ENCODE measurements at places on chromosomes 7 and 10. TPM values are rescaled to one million over a fixed set of nuclear protein-coding genes. Genes with fewer than 3 reads are reported as not detected.

DNA sequence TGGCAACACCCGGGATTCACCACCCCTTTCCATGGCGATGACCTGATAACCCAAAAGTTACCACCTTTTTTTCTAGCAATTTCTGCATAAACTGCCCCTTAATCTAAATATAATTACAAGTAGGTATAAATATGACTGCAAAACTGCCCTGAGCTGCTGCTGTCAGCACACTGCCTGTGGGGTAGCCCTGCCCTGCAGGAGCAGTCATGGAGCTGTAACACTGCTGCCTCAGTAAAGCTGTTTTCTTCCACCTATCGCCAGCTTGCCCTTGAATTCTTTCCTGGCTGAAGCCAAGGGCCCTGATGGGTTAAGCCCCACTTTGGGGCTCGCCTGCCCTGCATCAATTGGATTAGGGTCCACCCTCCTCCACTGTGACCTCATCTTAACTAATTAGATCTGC, 368.8 kb downstream of the SFMBT2 start:
- no peaks in the 10 kb centered on the region for H3K36me3 ChIP-seq
- no peaks in the 10 kb centered on the region for H3K27me3 ChIP-seq
- no peak overlapping the region for H3K27ac ChIP-seq
- DNase-seq = no peak
- no peaks in the 10 kb centered on the region for H3K4me1 ChIP-seq

GRCh38 chr10:70978816-70979480, 90.6 kb upstream of the PCBD1 start:
- H3K4me1 ChIP-seq = no peaks in the 10 kb centered on the region
- H3K27ac ChIP-seq = no peak overlapping the region
- H3K27me3 ChIP-seq = no peaks in the 10 kb centered on the region
- no peak for DNase-seq
- H3K4me3 ChIP-seq = no peak overlapping the region
- H3K36me3 ChIP-seq = no peaks in the 10 kb centered on the region

- no peak overlapping the region for H3K27ac ChIP-seq
- no peaks in the 10 kb centered on the region for H3K4me1 ChIP-seq
- peak; percentile 34 for DNase-seq
These were observed 19.7 kb downstream of the AQP1 start for GRCh38 chr7:30931161-30931928.

DNA sequence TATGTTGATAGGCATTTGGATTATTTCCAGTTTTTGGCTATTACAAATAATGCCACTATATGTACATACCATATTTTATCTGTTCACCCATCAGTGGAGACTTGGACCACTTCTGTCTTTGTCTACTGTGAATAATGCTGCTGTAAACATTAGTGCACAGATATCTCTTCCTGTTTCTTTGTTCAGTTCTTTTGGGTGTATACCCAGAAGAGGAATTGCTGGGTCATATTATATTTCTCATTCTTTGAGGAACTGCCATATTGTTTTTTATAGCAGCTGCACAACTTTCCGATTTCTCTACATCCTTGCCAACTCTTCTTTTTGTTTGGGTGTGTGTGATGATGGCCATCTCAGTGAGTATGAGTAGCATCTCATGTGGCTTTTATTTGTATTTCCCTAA, 218.0 kb downstream of the LRMDA start:
- H3K4me1 ChIP-seq = peaks cover 9% of the 10 kb centered on the region
- H3K27me3 ChIP-seq = no peaks in the 10 kb centered on the region
- DNase-seq = no peak
- H3K36me3 ChIP-seq = no peaks in the 10 kb centered on the region

- H3K27ac ChIP-seq = peak overlapping the region; percentile 91
- peak overlapping the region; percentile 77 for H3K4me3 ChIP-seq
- DNase-seq = peak; percentile 94
- no peaks in the 10 kb centered on the region for H3K36me3 ChIP-seq
- no peaks in the 10 kb centered on the region for H3K27me3 ChIP-seq
These were observed 2.0 kb downstream of the ZMIZ1 start for GRCh38 chr10:79070606-79071395.

DNA sequence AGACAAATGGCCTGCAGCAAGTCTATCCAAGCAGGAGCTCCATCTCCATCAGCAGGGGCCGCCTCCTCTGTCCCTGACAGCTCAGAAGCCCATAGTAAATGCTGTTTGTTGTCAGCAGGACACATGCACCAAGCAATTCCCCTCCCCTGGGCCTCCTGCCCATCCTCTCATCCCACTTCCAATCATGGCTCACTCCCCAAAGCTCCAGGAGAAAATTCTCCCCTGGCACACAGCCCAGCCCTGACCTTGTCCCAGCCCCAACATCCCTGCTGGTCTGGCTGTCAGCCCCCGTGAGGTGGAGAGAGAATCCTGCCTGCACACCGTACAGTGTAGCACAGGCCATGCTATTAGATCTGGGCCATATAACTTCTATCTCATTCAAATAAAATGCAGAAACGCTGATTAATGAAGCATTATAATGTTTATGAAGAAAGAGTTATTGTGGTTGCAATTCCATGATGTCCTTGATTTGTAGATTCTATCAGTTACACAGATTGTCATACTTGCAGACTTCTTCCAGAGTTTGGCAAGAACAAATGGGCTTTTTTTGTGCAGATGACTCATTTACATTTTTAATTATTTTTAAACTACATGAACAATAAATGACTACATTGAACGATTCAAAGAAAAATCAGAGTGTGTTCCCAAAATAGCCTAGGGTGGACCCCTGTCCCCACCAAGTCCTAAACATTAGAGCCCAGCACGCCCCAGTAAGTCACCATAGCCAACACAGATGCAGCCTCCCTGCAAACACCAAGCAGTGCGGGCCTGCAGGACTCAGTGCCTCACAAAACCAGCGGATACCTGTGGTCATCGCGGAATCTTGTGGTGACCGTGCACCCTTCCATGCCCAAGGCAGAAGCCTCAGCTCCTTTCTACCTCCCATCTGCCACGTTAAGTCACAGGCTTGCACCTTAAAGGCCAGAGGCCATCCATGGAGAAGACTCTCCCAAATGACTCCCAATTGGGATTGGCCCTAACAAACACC, 70.1 kb downstream of the COBL start:
- peak; percentile 37 for DNase-seq
- no peak overlapping the region for H3K4me3 ChIP-seq
- H3K36me3 ChIP-seq = no peaks in the 10 kb centered on the region
- H3K27me3 ChIP-seq = no peaks in the 10 kb centered on the region

DNA sequence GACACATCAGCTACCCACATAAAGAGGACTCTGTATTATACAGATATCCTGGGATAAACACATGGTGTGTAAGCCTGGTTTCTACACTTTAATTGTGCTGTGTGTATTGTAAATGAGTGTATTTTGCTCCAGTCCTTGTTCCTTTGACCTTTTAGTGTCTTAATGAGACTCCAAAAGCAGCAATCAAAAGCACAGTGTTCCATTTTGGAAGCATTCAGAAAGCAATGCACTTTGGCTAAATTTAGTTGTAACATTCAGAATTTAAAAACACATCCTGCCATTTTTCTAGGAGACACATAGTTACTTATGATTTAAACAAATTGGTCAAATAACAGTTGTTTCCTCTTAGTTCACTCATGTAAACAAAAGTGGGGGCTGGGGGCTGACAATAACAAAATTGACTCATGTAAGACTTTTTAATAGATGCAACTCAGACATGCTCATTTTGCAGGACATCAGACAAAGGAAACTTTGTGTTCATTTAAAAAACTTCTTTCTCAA, 122.2 kb downstream of the GPR37 start:
- H3K27ac ChIP-seq = no peak overlapping the region
- no peaks in the 10 kb centered on the region for H3K27me3 ChIP-seq
- no peaks in the 10 kb centered on the region for H3K4me1 ChIP-seq

DNA sequence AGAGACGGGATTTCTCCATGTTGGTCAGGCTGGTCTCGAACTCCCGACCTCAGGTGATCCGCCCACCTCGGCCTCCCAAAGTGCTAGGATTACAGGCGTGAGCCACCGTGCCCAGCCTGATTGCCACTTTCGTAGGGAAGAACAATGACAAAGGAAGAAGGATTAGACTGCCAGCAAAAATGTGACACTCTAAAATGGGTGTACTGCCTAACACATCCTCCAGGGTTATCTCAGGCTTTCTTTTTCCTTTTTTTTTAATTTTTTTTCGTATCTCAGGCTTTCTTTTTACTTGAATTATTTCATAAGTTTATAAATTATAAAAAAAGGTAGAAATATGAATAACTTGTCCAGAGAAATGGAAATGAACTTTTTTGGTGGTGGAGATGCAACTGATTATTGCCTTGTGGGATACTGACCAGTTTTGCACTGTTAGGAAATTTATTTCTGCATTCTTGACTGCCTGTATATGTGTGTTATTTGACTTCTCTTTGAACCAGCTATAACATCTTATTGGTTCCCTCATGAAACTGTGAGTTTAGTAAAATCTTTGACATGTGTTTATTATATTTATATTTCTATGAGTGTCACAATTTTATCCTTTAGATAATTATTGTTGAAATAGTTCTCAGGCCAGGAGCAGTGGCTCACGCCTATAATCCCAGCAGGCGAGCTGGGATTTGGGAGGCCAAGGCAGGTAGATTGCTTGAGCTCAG, 56.8 kb downstream of the XRCC2 start:
- no peaks in the 10 kb centered on the region for H3K4me1 ChIP-seq
- no peaks in the 10 kb centered on the region for H3K27me3 ChIP-seq
- no peak overlapping the region for H3K4me3 ChIP-seq
- H3K27ac ChIP-seq = no peak overlapping the region
- H3K36me3 ChIP-seq = no peaks in the 10 kb centered on the region
- DNase-seq = no peak

DNA sequence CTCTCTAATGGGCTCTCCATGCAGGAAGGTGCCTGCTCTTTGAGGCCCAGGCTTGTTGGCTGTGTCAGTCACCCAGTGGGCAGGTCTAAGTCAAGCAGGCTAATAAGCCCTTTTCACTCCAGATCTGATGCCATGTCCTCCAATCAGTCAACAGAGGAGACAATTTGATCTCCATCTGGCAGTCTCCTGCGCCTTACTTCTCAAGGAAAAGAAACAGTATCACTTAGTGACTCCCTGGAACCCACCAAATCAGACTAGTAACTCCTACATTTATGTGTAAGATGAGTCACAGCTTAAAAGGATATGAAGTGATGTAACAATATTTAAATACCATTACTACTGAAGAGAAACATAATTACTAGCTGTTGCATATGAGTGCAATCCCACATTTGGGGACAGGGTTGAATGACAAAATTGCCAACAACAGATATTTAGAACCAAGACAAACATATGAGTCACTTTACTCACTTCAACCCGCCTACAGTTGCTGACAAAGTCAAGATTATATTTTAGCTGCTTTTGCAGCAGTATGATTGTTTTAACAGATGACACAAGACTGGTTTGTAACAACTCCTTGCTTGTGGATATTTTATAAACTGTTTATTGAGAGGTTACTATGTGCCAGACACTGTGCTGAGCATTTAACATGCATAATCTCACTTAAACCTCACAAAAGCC, 72.1 kb downstream of the USP6NL start:
- H3K4me1 ChIP-seq = no peaks in the 10 kb centered on the region
- H3K27ac ChIP-seq = no peak overlapping the region
- H3K36me3 ChIP-seq = no peaks in the 10 kb centered on the region
- H3K27me3 ChIP-seq = no peaks in the 10 kb centered on the region
- no peak for DNase-seq
- no peak overlapping the region for H3K4me3 ChIP-seq

DNA sequence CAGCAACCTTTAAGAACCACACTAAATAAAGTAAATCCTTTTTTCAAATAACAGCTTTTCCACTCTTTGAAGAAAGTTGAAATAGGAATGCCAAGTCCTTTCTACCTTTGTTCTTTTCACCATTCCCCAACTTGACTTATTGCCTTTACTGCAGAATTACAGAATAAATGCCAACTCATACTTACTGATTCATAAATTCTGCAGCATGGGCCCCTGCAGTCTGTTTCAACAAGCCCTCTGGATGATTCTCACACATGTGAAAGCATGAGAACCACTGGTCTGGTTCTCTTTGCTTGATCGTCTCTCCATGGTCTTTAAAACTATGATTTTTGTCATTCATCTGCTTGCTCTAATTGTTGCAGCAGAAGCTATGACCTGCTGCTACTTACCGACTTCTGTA, 56.1 kb downstream of the HACD1 start:
- no peak overlapping the region for H3K27ac ChIP-seq
- no peaks in the 10 kb centered on the region for H3K36me3 ChIP-seq
- DNase-seq = no peak
- no peaks in the 10 kb centered on the region for H3K4me1 ChIP-seq

DNA sequence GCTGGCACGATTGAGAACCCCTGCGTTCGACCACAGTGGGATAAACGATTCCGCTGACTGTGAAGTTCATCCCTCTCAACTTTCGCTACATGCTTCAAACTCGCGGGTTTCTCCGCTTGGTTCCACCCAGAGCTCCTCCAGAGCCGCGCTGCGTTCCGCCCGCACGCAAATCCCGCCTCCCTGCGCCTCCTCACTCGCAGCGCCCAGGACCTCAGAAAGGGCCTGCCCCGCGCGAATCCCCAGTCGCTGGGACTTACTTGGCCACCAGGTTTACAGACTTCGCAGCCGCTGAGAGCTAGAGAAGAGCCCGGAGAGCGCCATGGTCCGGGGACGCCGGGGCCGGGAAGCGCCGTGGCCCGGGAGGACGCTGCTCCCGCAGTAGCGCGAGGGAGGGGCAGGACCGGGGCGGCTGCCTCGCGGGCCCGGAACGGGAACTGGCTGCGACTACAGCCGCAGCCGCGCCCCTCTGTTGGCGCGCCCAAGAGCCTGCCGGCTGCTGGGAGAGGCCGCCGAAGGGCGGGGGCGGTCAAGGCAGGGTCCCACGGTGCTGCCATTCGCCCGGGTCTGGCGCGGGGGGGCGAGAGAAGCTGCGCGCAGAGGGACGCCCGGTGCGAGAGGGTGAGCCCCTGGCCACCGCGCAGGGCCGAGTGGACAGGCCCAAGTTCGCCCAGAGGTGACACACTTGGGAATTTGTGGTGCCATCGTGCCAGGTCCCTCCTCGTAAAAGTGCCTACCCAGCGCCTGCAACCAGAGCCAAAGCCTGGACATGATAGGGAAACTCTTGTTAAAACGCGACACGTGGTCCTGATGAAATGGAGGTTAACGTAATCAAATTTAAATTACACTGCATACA, at the start of gene NOD1:
TSS of gene NOD1 (minus strand) at position 436 of the 853 bp plus-strand sequence. CDS start 21,863 bp downstream, outside the sequence.
- no peaks in the 10 kb centered on the region for H3K36me3 ChIP-seq
- H3K4me1 ChIP-seq = no peaks in the 10 kb centered on the region
- H3K4me3 ChIP-seq = peak within 1 kb of the TSS; percentile 51
- peak within 1 kb of the TSS; percentile 93 for H3K27ac ChIP-seq
- peak; percentile 71 for DNase-seq

DNA sequence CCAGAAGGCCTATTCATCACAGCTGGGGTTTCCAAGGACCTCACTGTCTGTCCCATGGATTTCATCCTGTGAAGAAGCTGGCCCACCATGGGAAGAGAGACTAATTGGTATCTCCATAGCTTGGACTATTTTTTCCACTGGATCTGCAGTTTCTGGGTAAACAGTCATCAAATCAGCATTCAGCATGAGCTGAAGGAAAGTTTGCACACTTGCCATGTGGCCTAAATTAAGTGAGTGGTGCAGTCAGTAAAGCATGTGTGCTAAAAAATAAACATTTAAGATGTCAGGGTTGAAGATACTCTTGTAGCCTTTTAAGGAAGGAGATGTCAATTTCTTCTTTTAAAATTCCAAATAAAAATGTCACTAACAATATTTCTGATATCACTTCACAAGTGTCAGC, 381.1 kb upstream of the ZMIZ1 start:
- no peaks in the 10 kb centered on the region for H3K27me3 ChIP-seq
- no peak for DNase-seq
- no peak overlapping the region for H3K27ac ChIP-seq
- no peaks in the 10 kb centered on the region for H3K4me1 ChIP-seq
- H3K36me3 ChIP-seq = no peaks in the 10 kb centered on the region

The CHAT gene
- total RNA-seq = not detected

The GAD2 gene
- total RNA-seq = not detected
